ENCODE measurements at places on chromosomes 12 and 14. TPM values are rescaled to one million over a fixed set of nuclear protein-coding genes. Genes with fewer than 3 reads are reported as not detected.

DNA sequence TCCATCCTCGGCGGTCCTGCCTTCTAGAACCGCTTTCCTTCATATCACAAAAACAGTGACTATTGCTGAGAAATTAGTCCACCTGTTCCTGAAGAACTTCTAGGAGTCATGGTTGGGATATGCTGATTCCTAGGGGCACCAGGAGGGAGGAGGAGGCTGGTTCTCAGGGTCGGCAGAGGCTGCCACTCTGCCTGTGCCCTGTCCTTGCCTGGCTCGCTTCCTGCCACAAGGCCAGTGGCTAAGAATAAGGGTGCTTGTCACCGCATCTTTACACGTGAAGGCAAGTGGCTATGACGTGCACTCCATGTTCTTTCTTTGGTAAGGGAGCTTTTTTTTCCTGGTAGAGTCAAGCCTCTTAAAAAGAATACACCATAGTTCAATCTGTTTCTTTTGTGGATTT lies 18.7 kb upstream of the DGLUCY start:
- DNase-seq = no peak

- DNase-seq = no peak
These were observed 8.8 kb upstream of the DDHD1 start for GRCh38 chr14:53161758-53162435.

GRCh38 chr12:115776399-115776798 lies 501.1 kb downstream of the MED13L start:
- no peak for DNase-seq

Gene CELA1
- total RNA-seq = not detected

- no peak for DNase-seq
These were observed 4.9 kb upstream of the LRIG3 start for GRCh38 chr12:58925111-58925611.

Gene KRT73
- total RNA-seq = 96.4 TPM

- DNase-seq = no peak
These were observed 1.6 kb downstream of the GABARAPL1 start for GRCh38 chr12:10214136-10214894.

GRCh38 chr12:64304571-64304970 lies 82.5 kb upstream of the KICS2 start:
- DNase-seq = no peak

GRCh38 chr12:78886719-78887407 lies 22.3 kb downstream of the SYT1 start:
- DNase-seq = no peak

DNA sequence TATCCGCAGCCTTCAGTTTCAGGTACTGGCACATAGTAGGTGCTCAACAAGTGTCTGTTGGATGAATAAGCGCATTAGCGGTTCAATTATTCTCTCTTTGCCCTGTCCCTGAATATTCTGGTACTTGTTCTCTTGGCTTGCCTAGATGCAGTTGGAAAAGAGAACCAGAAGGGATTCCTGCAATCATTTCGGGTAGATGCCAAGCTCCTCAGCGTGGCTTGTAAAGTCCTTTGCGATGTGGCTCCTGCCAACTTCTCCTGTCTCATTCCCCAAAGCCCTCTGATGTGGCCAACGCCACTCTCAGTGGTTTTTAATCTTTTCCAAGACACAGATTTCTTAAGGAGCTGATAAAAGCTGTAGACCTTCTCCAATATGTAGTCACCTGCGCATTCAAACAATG lies 230.3 kb downstream of the SUDS3 start:
- DNase-seq = no peak

Measured in naive thymus-derived CD4-positive, alpha-beta T cell (primary cell).